ENCODE measurements at places on chromosomes 5 and 9.

DNA sequence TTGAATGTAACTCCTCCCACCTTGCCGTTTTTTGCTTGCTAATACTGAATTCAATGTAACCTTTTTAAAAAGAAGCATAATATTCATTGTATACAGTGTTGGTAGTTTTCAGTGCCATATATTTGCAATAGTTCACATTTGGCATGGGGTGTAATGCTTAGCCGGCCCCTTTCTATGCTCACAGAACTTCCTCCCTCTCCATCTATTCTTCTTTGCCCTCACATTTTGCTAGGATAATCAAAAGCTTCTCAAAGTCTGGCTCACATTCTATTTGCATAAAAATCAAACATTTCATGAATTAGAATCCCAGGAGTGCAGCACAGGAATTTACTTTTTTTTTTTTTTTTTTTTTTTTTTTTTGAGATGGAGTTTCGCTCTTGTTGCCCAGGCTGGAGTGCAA, 226.3 kb upstream of the MPDZ start:
- DNase-seq: no peak

- no peak for DNase-seq
Measured at GRCh38 chr5:72030237-72030636, 77.0 kb upstream of the MAP1B start.

DNA sequence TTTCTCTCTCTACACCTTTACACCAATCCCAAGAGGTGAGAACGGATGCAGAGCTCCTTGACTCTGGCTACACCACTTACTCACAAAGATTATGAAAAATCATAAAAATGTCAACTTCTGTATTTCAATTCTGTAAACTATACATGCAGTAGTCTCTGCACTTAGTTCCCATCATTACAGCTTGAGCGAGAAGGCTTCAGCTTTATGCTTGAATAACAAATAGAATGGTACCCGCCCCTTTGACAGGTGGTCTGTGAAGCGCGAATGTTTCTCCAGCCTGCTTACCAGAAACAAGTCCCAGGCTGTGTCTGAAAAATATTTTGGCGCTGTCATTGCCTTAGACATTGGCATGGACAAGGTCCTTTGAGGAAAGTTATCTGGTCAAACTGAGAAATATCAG, 562.4 kb upstream of the CLINT1 start:
- no peak for DNase-seq

GRCh38 chr9:69122549-69123141, 51.4 kb upstream of the TJP2 start:
- no peak for DNase-seq

- no peak for DNase-seq
Measured at GRCh38 chr9:88143957-88144625, 5.8 kb upstream of the SPATA31C2 start.

- no peak for DNase-seq
Measured at GRCh38 chr9:83299571-83299970, 236.6 kb upstream of the RASEF start.

DNA sequence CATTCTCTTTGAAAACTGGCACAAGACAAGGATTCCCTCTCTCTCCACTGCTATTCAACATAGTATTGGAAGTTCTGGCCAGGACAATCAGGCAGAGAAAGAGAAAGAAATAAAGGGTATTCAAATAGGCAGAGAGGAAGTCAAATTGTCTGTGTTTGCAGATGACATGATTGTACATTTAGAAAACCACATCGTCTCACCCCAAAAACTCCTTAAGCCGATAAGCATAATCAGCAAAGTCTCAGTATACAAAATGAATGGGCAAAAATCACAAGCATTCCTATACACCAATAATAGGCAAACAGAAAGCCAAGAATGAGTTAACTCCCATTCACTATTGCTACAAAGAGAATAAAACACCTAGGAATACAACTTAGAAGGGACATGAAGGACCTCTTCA, 21.0 kb upstream of the EPB41L4A start:
- no peak for DNase-seq

DNA sequence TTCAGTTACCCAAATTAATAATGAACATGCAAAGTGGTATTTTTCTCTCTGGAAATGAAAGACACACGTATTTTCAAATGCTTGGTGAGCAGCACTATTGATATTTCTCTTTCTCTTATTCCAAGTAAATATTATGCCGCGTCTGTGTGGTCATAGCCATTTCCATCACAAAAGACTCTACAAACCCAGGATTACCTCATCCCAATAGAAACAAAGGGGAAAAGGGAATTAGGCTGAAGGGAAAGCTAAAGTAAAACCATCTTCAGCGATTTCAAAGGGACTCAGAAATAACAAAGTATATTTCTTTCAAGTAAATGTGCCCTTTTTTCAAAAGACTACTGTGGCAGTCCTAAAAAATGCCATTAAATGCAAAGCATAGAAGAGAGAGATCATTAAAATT, 62.0 kb upstream of the FST start:
- DNase-seq: no peak

- no peak for DNase-seq
Measured at GRCh38 chr5:137782984-137783536, 28.9 kb upstream of the HNRNPA0 start.

DNA sequence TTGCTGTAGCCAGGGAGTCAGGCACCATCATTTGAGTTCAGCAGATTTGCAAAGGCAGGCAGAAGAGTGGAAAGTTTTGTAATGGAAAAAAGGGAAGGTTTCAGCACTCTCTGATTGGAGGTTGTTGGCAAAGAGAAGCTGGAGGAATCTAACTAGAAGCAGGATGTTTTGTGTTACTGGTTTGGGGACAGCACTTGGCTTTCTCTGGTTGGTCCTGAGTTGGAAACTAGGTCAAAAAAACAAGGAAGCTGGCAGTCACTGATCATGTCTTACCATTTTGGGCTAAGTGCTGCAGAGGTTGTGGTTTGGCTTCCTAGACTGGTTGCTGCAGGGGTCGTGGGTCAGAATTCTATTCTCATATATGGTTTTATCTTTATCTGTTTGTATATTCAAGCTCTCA, 189.8 kb downstream of the DRD1 start:
- DNase-seq: no peak

DNA sequence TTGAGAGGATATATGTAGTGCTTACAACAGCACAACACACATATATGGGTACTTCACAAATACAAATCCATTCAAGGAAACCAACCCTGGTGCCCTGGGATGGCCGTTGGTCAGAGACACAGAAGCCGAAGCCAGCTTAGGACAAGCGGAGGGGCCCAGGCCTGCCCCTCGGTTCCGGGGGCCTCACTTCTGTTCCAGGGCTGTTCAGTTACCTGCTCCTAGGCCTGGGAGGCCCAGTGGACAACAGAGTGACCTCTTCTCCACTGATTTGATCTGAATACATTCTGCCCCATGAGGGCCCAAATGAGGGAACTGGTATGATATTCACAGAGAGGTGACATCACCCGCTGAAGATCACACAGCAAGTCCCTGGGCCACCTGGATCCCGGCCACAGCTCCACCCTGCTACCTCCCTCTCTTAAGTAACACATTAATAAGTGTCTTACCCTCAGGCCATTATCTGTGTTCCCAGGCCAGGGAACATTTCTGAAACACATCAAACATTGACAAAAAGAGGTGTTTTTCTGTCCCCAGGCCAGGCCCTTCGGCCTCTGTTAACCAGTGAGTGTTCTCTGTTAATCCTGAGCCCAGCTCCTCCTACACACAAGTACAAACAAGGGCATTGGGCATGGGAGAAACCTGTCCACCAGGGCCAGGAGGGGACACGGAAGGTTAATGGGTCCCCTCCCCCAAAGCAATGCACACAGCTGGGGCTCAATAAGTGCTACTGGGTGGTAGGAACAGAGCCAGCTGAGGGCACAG, 4.5 kb upstream of the GRHPR start:
- DNase-seq: no peak

DNA sequence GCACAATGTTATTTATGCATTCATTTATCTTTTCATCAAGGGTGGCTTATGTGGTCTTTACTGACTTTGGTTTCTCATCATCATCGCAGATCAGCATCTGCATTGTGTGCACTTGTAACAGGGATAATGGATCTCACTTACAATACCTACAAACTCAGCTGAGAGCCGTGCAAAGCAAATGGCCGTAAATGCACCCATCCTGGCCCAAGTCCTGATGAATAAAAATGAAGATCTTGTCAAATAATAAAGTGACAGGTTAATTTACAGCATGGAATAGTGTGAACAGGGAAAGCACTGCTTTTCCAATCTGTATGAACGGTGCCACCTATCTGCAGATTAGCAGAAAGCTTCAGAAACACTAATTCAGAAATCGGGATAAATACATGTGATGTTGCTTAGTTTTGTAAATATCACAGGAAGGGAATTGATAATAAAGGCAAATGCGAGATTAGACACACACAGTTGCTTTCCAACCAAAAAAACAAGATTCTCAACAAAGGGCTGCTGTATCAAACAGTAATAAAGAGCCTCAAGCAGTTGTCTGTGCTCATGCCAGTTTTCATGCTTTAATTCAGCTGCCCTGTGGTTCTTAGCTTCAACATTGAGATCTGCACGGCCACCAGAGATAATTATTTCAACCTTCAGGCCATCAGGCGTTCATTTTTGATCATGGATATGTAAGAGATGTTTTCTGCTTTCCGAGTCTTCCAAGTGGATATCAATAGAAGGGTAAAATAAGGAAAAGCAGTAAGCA, 153.4 kb upstream of the POU5F2 start:
- DNase-seq: peak; percentile 71

Measured in NCI-H1930 (cell line).